Amygdala (tissue), 56 donors: ENCODE measurements at places on chromosomes 13 and 19.

DNA sequence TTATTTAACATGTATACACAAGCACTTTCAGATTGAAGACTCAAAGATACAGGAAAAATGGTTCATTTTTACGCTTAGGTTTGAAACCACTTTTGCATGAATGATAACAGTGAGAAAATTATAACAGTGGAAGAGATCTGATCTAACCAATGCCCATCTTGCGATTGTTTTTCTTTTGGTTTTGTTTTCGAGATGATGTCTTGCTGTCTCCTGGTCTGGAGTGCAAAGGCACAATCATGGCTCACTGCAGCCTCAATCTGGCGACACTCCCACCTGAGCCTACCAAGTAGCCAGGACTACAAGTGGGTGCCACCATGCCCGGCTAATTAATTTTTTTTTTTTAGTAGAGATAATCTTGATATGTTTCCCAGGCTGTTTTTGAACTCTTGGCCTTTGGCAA is 10.2 kb upstream of the EID2 start:
- DNase-seq, result no peak

- DNase-seq, result no peak
These were observed 798.3 kb downstream of the GPC5 start for GRCh38 chr13:92196591-92197256.

DNA sequence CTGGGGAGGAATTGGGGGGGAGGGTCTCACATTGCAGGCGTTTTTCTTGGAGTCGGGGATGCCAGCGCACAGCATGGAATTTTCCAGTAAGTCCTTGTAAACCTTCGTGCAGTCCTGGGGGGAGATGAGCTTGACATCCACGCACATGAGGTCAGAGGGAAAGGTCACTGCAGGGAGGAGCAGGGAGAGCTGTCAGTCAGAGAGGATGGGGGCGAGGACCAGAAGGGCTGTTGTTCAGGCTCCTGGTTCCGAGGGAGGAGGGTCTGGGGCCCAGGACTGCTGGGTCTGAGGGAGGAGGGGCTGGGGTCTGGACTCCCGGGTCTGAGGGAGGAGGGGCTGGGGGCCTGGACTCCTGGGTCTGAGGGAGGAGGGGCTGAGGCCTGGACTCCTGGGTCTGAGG is 4.0 kb downstream of the KLK7 start:
- DNase-seq, result no peak

GRCh38 chr19:55457683-55458457 is 3.6 kb downstream of the ISOC2 start:
- no peak for DNase-seq

DNA sequence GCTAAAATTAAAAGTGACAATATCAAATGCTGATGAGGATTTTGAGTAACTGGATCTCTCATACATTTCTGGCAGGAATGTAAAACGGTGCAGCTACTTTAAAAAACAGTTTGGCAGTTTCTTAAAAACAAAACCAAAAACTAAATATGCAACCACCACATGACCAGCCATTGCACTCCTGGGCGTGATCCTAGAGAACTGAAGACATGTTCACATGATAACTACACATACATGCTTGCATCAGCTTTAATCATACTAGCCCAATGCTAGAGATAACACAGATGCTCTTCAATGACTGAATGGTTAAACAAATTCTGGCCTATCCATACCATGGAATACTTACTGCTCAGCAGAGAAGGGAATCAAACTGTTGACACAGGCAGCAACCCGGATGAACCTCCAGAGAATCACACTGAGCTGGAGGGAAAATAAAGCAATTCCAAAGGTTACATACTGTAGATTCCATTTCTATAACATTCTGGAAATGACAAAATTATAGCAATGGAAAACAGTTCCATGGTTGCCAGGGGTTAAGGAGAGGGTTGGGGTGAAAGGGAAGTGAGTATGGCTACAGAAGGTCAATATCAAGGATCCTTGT is 25.5 kb upstream of the NAXD start:
- no peak for DNase-seq
